ENCODE measurements at places on chromosomes 5 and 9.
A peak's percentile ranks its signal among the peaks of the same experiment; 100 is the strongest.

DNA sequence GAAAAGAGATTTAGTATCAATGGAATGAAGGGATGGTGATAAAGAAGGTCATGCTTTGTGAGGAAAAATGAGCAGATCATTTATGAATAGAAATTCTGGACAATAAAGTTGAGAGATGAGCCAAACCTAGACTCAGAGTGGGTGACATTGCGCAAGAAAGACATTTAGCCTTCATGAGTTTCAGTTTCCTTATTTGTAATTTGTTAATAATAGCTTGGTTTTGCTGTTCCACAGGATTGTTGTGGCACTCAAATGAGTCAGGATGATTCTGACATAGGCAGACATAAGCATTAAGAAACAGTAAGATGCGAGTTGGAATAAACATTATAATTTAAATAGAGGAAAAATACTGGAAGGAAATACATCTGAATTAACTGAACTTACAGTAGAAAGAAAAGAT, 34.8 kb downstream of the ITGA2 start:
- DNase-seq: no peak

GRCh38 chr9:138112791-138113600, 235.4 kb downstream of the CACNA1B start:
- no peak for DNase-seq

DNA sequence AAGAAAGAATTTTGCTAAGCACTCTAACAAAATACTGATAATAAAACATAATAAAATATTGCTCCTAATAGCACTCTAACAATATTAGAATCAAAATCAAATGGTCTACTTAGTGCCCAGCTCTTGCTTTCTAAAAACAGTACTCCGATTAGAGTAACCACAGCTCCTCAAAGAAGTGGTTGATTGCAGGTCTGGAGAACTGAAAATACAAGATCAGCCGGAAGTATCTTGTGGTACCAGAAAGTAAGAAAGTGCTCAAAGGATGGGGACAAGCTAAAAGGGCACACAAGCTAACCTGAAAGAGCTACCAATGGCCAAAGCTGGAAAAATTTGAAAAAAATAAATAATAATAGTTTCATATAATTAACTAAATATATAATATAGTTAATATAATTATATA, 119.2 kb downstream of the CWC27 start:
- no peak for DNase-seq

GRCh38 chr5:32583582-32584232, 1.6 kb upstream of the SUB1 start:
- no peak for DNase-seq

DNA sequence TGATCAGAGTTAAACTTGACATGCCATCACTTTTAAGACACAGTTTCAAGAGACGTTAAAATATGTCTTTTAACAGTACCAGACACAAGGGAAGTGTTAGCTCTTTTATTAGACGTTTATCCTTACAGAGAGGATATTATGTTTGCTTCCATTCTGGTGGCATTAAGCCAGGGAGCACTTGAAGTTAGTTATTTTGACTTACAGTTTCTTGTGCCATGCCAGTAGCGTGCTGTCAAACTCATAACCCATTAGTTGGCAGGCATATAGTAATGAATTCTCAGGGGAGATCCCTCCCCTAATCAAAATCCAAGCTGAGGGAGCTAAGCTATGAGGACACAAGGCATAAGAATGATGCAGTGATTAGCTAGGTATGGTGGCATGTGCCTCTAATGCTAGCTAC, 66.5 kb downstream of the RPS6 start:
- DNase-seq: no peak

DNA sequence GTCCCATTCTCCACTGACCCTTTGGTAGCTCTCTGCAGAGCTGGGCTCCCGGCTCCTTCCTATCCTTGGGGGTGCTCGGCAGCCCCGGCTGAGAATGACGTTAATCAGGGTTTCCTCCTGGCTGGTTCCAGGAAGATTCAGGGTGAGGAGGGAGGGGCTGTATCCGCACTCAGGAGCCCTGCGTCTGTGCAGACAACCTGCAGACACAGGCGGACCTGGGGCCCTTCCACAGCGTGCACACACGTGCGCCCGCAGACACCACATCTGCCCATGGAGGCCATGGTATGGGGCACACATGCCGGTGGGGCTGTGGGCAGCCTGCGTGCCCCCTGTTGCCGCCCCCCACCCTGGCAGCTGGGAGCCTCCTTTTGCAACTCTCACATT, 66.6 kb upstream of the RNU6ATAC start:
- DNase-seq: no peak

DNA sequence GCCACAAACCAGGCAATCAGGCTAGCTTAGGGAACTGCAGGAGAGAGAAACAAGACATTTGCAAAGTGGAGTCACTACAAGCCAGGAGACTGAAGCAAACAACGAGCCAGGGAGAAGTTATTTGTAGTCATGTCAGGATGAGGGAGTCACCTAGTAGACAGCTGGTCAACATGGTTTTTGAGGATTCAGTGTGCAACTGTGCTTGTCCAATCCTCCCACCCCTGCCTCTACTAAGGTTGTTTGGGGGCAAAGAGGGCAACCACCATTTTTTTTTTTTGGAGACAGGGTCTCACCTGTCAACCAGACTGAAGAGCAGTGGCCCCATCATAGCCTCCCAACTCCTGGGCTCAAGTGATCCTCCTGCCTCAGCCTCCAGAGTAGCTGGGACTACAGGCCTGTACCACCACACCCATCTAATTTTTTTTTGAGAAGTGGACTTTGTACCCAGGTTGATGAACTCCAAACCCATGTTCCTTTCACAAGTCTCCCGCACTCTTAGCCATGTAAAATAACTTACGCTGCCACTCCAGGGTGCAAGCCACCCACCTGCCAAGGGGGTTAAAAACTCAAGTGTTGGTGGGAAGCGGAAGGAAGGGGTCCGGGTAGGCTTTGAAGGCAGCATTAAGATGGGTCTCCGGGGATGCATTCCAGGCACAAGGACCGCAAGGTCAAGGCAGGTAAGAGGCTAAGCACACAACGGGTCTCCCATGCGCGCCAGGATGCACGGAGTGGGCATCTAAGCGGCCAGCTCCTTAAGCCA, 995 bp downstream of the RPL35 start:
- DNase-seq: no peak

GRCh38 chr5:16057277-16057676, 122.3 kb downstream of the MARCHF11 start:
- DNase-seq: peak; percentile 17

GRCh38 chr9:125579030-125579932, 127.7 kb downstream of the MAPKAP1 start:
- DNase-seq: no peak

DNA sequence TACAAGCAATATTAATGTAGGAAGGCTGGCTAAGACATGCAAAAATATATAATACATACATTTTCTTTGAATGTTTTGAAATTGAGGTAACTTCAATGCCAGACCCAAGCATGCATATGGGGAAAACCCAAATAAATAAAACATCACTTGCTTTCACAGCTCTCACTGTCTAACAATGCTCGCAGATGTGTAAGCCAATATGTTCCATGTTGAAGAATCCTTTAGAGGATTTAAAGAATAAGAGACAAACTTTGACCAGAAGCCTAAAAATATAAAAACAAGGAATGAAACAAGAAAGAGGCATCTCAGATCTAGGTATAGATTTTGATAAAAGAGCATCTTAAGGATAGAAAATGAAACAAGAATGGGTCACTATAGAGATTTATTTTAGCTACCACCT, 354.2 kb downstream of the CDH10 start:
- DNase-seq: no peak

GRCh38 chr5:91586232-91586631, 203.1 kb upstream of the ARRDC3 start:
- DNase-seq: no peak

- DNase-seq: peak; percentile 83
These were observed 59.2 kb upstream of the CLINT1 start for GRCh38 chr5:157917899-157918809.

Data from fibroblast of skin of left biceps (primary cell).